NCI-H2029 (cell line): ENCODE measurements at places on chromosomes 4 and X.
A peak's percentile ranks its signal among the peaks of the same experiment; 100 is the strongest.

- DNase-seq: peak; percentile 6
These were observed 28.4 kb downstream of the TRMT44 start for GRCh38 chr4:8468746-8469535.

- no peak for DNase-seq
These were observed 333.0 kb downstream of the ADGRL3 start for GRCh38 chr4:61533140-61533539.

DNA sequence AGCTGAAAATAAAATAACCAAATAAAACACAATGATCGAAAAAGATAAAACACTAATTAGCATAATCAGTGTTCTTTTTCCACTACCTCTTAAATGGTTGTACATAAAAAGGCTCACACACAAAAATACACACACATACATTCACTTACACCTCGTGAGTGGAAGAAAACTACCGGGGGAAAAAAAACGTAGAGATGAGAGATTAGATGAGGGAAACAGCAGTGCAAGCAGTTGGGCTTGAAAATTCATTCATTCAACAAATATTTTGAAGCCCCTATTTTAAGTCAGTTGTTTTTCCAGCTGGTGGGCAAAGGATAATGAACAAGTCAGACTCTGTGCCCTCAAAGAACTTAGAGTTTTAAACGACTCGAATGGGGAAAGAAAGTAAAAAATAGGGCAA lies 1.0 kb downstream of the TBCK start:
- DNase-seq: no peak

- no peak for DNase-seq
These were observed 420.4 kb downstream of the GBA3 start for GRCh38 chr4:23113104-23113503.

- DNase-seq: peak; percentile 26
These were observed 144.2 kb downstream of the PDLIM5 start for GRCh38 chr4:94595880-94596483.

DNA sequence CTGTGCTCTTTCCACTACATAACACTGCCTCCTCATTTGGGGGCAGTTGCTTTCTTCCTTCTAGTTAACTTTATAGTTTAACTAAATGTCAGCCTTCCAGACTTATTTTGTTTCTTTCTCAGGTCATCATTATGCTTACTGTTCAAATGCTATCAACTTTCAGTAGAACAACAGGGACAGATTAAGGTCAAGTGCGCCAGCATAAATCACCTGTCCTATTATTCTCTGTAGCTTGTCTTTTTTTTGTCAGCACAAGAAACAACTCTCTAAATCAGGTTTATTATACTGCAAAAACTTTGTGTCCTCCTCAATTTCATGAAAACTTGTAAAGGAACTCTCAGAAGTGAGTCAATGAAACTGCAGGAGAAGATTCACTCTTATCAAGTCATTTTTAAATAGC lies 19.6 kb downstream of the SPANXA2 start:
- no peak for DNase-seq

DNA sequence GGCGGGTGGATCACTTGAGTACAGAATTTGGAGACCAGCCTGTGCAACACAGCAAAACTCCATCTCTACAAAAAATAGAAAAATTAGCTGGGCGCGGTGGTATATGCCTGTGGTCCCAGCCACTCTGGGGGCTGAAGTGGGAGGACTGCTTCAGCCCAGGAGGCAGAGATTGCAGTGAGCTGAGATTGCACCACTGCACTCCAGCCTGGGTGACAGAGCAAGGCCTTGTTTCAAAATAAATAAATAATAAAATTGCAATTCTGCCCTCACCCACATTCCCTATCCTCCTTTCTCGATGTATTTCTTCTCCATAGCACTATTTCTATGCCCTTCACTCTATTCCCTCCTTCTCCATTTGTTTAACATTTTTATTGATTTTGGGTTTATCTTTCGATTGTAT lies 8.7 kb upstream of the SLAIN2 start:
- no peak for DNase-seq

GRCh38 chrX:123060986-123061385 lies 123.1 kb upstream of the GRIA3 start:
- no peak for DNase-seq

GRCh38 chr4:139035650-139036049 lies 20.1 kb downstream of the NOCT start:
- no peak for DNase-seq
